ENCODE measurements at places on chromosomes 4 and X.

DNA sequence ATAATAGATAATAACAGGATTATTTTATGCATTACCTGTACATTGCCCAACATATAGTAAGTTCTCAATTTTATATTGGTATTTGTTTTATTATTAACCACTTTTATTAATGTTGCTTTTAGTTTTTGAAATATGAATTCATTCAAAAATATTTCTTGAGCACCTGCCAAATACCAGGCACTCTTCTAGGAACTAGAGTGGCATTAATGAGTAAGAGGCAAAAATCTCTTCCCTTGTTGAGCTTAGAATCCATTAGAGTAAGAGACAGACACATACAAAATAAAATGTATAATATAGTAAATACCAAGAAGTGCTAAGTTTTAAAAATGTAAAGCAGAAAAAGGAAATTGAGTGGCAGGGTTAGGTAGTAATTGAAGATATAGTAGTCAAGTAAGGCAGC is 45.8 kb downstream of the TET2 start:
- no peak for DNase-seq

DNA sequence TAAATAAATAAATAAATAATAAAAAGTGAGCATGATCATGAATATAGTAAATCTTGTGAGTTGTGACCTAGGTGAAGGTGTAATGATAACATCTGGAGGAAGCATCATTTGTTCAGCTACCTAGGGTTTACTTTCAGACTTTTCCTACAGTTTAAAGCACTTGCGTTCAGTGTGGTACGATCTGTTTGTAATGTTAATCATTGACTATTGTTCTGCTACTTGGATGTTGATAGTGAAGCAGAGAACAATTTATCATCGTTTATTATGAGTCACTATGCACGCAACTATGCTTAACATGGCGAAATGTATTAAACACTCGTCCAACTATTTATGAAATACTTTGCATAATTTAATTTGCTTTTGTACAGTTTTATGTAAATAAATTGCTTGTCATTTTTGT is 426.2 kb downstream of the PCDH7 start:
- no peak for DNase-seq

GRCh38 chr4:94408549-94409374 is 43.0 kb upstream of the PDLIM5 start:
- DNase-seq: no peak

- DNase-seq: peak; percentile 48
Measured at GRCh38 chr4:127188847-127189246, 443.9 kb upstream of the INTU start.

- DNase-seq: no peak
Measured at GRCh38 chrX:30938295-30938694, 49.2 kb upstream of the TAB3 start.

DNA sequence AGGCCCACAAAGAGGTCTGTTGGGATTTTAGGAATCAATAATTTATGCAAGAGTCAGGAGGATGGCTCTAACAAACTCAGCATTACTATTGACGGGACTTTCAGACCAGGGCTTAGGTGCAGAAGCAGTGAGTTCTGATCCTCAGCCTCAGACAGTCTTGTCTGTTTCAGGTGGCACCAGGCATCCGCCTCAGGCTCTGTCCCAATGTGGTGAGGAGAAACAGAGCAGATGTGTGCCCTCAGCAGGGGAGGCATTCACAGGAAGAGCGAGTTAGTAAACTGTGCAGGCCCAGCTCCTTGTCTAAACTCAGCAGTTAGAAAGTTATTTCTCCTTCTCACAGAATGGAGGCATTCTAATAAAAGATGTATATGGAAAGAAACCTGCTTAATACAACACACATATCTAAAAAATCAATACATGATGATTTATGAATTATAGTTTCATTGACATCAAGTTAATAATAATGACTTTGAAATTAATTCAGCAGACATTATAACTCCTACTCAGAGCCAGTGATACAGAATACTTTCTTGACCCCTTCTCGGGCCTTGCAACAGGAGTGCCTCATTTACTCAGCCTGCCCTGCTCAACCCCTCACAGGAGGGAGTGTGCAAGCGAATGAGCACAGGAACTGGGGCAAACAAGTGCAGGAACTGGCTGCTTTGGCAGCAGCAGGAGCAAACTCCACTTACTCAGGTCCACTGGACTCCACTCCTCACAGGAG is 202.8 kb upstream of the SMIM31 start:
- no peak for DNase-seq

DNA sequence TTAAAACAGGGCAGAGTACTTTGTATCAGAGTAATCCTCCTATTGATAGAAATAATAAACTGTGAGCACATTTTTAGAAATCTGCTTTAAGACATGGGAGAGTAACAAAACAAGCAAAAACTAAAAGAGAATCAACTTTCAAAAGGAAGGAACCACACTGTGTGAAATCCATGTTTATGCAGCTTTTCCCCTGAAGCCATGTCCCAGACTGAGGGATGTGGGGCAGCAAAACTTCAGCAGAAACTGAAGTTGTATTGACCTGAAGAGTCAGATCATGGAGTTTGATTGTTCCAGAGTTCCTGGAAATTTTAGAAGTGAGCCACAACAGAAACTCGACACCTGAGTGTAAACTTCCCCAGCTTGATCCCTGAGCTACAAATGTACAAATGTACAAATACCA is 53.2 kb downstream of the COMMD8 start:
- DNase-seq: no peak

- no peak for DNase-seq
Measured at GRCh38 chr4:69470561-69470960, 25.1 kb downstream of the UGT2B4 start.

DNA sequence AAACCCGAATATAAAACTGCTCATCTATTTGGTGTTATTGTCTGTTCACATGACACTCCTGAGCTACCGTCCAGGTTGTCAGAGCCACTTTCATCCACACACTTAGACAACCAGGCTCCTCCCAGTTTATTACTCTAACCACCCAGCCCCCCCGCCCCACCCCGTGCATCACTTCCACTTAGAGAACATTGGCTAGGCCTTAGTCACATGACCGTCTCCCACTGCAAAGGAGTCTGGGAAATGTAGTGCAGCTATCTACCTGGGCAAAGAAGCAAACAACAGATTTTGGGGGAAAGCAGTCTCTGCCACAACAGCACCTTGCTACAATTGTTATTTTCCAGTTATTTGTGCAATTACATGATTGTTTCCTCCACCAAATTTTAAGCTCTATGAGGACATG is 57.6 kb upstream of the RBPJ start:
- peak; percentile 63 for DNase-seq

- DNase-seq: no peak
Measured at GRCh38 chr4:52904421-52904820, 42.3 kb downstream of the RASL11B start.

- DNase-seq: no peak
Measured at GRCh38 chrX:53713987-53714579, 27.6 kb upstream of the HUWE1 start.

- DNase-seq: no peak
Measured at GRCh38 chr4:85854546-85854945, 379.6 kb downstream of the ARHGAP24 start.

DNA sequence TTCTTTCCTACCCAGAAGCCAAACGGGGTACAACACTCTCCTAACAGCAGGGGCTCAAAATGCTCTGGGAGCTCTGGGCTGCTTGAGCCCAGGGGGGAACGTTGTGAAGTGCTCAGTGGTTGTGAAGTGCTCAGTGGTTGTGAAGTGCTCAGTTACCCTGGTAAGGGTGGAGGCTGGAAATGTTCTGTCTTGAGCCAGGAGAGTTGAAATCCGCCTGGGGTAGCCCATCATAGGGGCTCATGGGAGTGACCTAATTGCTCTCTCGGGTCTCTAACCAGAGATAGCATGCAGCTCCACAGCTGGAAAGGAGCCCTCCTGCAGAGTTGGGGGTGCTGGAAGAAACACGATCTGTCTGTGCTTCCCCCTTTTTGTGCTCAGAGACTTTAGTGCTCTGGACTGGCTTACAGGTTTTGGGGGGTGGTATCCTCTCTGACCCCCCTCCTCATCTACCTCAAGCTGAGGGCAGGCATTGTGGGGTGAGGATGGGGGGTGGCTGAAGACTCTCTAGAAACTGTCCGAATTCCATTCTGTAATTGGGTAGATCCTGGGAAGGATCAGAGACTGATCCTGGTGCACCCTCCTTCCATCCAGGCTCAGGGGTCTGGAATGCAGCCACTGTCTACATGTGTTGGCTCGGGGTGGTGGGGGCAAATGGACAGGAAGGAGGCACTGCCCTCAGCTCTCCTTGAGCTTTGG is 2.7 kb downstream of the EFNB1 start:
- peak; percentile 47 for DNase-seq

- no peak for DNase-seq
Measured at GRCh38 chr4:11182586-11183355, 245.9 kb downstream of the HS3ST1 start.

- DNase-seq: no peak
Measured at GRCh38 chr4:118225511-118225910, 127.3 kb downstream of the PRSS12 start.

DNA sequence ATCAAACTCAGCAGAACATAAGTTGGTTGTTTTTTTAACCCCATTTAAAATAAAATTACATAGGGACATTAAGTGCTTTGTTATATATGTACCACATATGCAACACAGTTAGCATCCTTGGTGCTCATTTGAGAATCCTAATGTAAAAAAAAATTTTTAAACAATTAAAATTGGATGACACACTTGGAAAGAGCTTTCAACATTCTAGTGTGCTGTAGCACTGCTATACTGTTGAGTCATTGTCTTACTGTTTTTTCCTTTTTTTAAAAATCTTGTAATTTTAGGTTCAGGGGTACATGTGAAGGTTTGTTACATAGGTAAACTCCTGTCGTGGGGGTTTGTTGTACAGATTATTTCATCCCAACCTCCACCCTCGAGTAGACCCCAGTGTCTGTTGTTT is 12.8 kb downstream of the THAP9 start:
- no peak for DNase-seq

DNA sequence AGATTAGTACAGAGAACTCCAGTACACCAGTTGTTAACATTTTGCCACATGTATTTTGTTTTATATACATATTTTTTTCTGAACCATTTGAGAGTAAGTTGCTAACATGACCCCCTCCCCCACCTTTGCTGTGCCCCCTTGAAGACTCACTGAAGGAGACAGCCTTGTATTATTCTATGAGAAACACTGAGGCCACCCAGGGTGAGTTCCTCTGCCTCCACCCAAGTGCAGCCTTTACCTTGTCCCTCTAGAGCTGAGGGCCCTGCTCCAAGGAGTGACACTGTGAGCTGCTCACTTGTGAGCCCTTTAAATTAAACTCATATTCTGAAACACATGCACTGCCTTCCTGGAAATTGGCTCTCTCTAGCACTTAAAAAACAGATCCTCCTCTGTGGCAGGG is 21.1 kb downstream of the KIT start:
- no peak for DNase-seq

DNA sequence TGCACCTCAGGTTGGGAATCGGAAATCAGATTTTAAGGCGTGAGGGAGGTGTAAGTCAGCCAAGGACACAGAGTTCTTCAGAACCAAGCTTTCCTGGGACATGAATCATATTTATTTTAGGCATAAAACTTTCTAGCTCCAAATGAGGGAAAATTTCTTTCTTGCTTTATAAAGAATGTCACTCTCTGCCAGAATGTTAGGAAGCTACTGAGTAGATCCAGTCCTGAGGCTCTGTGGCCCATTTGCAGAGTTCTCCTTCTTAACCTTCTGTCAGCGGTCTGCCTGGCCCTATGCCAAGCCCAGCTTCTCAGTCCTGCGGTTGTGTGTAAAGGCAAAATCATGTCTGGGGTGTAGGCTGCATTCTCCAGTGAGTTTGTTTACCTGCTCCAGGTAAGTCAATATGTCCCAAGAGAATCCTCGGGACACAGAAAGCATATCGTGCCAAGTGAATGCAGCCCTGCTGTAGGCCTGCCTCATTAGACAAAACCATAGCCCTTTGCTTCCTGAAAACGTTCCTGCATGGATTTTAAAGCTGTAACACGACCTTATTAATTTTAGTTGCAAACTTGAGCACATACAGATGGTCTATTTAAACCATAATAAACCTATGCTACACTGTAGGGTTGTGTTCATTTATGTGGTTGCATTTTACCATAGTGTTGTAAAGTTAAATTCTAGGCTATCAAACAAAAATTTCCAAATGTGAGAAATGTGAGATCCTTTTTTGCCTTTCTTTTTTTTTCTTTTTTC is 29.2 kb upstream of the CCNI start:
- DNase-seq: no peak

GRCh38 chr4:7462509-7462971 is 27.8 kb upstream of the PSAPL1 start:
- DNase-seq: peak; percentile 83

DNA sequence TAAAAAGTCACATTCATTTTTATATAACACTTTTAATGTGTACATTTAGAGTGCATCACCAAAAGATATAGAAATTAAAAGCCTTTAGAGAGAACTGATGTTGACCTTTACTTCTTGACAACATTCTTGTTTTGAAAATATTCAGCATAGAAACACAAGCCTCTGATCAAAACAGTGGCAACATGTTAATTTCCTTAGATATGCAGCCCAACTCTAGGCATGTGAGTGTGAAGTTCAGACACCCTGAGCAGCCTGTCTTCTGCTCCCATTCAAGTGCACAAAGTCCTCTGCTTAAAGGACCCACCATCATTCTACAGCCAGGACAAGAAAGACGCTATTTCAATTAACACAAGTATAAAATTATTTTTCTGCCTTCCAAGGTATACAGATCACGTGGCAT is 60.0 kb downstream of the PPP3CA start:
- DNase-seq: no peak

- no peak for DNase-seq
Measured at GRCh38 chrX:47595716-47596251, 13.5 kb downstream of the TIMP1 start.

DNA sequence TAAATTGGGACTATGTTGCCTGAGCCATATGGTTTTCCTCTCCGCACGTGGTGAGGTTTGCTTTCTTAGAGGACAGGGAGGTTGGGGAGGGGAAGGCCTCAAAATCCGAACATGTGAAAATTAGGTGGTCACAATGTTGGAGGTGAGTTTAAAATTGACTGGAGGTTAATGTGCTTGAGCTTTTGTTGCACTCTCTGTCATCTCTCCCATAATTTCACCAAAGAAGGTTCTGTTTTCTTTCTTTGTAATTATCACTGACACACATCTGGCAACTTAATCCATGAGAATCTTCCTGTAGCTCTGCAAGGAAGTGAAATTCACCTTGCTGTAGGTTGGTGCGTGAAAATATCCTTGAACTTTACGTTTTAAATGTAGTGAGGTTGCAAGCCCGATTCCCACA is 225.5 kb downstream of the PDGFC start:
- no peak for DNase-seq

DNA sequence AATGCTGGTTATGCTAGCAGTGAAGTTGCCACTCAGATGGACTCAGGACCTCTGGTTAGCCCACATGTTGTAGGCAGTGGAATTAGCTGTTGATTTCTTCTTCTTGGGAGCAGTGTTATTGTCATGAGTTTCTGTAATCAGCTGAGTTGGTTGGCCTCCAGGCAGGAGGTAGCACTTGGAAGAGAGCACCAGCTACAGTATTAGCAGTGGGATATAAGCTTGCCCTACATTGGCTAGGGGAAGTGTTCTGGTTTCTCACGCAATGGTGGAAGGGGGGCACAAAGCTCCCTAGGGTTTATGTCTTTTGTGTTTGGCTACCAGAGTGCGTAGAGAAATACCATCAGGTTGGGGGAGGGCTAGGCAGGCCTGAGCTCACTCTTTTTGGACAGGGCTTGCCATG is 34.0 kb upstream of the UCP1 start:
- DNase-seq: no peak

Data from endodermal cell (in vitro differentiated cells).